ENCODE measurements at places on chromosomes 3 and 15. TPM values are rescaled to one million over a fixed set of nuclear protein-coding genes. Genes with fewer than 3 reads are reported as not detected.

DNA sequence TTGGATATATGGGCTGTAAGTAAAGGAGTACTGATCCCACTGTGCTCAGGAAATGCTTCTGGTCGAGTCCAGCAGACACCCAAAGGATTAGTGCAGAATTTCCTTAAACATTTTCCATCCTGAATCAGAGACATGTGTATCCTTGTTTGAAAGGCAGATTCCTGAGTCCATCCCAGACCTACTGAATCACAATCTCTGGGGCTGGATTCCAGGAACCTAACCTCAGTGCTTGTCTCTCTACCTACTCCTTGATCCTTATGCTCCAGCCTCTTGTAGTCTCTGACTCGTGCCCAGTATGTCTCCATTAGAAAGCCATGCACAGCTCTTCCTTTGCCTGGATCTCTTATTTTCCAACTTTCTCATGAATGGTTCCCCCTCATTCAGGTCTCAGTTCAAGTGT, 585.8 kb downstream of the NLGN1 start:
- no peak for DNase-seq

DNA sequence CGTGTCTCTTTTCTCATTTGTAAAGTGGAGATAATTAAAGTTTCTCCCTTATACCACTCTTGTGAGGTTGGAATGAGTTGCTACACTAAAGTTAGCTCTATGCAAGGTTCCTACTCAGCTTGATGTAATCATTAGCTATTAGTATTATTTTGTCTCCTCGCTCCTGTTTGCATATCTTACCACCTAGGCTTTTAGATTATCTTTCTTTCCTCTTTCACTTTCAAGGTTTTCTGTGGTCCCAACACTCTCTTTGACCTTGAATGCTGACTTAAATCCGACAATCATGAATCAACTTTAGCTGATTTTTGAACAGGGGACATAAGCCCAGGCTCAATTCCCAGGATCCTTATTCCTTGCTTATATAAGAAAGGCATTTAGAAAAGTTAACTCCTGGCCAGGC, 769.7 kb upstream of the GRM7 start:
- DNase-seq, result no peak

- no peak for DNase-seq
Observed at GRCh38 chr3:127277561-127277960, 10.3 kb downstream of the PRR20G start.

DNA sequence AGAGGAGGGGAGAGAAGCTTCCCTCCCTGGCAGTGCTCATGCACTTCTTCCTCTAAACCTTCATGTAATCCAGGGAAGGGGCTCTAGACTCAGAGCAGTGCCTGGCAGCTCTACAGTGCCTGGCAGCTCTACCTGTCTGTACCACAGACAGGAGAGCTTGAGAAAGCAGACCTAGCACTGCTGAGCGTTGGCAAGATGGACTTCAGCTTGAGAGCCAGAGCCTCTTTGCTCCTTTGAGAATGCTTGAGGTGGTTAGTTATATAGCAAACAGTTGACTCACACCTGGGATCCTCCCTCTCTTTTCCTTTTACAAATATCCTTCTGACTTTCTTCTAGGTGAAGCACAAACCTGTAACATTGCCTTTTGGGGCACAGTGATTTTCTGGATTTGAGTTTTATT, 20.9 kb downstream of the FBXO22 start:
- peak; percentile 51 for DNase-seq

DNA sequence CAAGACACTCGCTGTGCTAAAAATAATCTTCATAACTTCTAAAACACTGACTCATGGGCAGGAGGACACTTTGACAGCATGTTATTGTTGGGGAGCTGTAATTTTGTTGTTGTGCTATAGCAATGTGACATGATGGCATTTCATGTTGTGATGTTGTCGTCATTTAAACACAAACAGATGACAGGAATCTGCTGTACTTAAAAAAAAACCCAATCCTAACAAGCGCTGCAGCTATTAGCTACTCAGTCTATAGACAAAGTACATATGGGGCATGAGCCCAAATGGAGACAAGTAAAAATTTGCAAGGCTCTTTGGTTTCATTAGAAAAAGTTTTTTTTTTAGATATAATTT, 828 bp upstream of the ATOSA start:
- DNase-seq, result no peak

DNA sequence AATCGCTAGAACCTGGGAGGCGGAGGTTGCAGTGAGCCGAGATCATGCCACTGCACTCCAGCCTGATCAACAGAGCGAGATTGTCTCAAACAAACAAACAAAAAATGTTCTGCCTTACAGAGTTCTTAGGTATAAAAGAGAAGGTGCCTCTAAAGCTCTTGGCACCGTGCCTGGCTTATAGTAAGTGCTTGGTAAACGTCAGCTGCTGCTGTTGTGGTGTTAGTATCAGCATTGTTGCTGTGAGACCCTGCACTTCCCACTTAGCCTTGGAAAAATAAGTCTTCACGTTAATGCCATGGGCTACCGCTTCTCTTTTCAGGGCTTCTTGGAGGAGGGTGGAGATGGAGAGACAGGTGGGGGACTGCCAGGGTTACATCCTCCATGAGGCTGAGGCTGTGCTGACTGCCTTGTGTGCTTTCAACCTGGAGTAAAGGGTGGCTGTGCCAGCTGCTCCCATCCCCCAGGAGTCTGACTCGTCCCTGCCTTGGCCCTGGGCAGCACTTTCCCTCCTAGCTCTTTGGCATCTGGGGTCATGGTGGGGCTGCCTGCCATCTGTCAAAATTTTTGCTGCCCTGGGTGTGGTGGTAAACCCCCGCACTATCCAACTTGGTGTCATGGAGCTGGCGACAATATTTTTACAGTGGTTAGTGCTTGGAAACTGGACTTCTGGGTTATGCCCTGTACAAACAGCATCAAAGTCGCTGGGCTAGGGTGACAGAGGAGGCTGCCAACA, 17.8 kb downstream of the FLNB start:
- DNase-seq, result peak; percentile 70

GRCh38 chr3:17430582-17430981, 311.8 kb downstream of the TBC1D5 start:
- no peak for DNase-seq

- no peak for DNase-seq
Observed at GRCh38 chr3:87837076-87837475, 221.7 kb downstream of the CGGBP1 start.

DNA sequence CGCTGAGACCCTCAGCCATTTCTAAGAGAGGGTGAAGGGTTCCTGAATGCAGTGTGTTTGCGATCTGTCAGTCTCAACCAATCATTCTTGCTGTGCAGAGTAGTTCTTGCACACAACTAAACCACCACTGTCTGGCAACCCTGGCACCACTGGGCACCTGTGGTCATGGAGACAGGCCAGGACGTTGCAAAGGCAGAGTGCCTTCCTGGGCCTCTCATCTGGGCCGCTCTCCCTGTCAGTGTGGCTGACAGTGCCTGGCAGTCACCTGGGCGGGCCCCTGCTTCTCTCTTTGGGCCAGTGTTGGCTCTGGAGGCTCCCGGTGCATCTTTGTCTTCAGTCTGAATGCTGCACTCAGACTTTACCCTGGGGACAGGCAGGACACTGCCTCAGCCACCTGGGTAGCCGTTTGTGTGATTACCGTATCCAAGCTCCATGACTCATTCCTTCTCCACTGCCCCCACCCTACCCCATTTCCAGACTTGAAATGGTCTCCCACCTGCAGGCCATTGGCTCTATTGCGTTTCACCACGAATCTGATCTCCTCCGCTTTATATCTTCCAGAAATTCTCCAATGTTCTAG, 104.6 kb upstream of the KLF13 start:
- no peak for DNase-seq

DNA sequence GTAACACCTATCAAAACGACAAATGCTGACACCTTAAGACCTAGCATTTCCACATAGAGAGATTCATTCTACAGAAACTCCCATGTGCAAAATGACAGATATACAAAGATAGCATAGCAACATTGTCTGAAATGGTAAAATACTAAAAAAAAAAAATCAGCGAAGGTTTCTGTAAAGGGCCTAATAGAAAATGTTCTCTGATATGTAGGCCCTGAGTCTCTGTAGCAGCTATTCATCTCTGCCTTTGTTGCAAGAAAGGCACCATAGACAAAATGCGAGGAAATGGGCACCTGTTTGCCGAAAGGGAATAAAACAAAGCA, 631 bp upstream of the MFGE8 start:
- DNase-seq, result no peak

DNA sequence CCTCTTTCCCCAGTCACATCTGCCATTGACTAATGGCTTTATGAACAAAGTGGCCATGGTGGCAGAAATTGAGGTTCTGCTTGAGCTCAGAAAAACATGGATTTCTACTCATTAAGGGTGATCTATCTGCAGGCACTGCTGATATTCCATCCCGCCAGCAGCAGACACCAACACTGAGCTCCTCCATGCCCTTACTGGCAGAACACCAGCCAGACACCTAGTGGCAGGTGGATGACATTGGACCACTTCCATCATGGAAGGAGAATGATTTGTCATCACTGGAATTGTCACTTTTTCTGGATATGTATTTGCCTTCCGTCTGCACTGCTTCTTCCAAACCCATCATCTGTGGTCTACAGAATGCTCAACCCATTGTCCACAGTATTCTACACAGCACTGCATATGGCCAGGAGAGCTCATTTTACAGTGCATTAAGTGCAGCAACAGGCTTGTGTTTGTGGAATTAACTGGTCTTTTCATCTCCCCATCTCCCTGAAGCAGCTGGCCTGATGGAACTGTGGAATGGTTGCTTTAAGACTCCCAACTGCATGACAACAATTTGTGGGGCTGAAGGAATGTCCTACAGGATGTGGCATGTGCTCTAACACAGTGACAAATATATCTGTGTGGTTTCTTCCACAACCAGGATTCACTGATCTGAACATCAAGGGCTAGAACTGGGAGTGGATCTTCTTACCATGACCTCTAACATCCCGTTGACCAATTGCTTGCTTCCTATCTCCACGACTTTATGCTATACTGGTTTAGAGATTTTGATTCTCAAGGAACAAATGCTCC, 103.4 kb downstream of the WNT7A start:
- no peak for DNase-seq

DNA sequence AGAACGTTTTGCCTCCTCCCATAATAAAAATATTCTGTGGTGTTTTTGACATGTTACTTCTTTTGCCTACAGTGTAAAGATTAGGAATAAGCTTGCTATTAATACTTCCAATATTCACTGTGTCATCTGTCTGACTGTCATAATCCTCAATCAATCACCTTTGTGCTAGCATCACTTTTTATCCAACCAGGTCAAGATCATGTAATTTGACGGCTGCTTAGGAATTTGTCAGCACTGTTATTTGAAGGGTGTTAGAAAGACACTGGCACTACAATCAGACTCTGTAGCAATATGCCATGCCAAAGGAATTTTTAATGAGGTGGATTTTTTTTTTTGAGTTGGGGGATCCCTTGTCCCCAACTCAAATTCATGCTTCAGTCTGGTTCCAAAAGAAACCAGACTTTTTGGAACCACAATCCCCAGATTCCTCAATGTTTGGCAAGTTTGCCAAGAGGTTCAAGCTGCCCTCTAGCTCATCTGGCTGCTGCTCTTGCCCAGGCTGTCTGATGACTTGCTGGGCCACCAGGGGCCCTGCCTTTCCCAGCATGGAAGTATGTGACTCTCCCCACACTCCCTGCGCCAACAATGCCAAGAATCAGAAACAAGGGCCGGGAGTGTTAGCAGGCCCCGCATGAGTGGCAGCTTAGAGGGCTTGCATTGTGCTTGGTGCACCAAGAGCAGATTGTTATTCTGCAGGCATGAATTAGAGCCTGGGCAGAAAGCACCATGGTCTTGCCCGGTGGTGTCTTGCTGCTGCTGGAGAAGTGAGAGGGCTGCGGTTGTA, 58.6 kb upstream of the TSC22D2 start:
- DNase-seq, result peak; percentile 68

- no peak for DNase-seq
Observed at GRCh38 chr3:133914839-133915600, 19.3 kb upstream of the RAB6B start.

- no peak for DNase-seq
Observed at GRCh38 chr15:73237910-73238309, 130.8 kb downstream of the HCN4 start.

- no peak for DNase-seq
Observed at GRCh38 chr3:132461544-132461943, 44.2 kb downstream of the DNAJC13 start.

GRCh38 chr3:133915685-133916658, 20.3 kb upstream of the RAB6B start:
- no peak for DNase-seq

- DNase-seq, result no peak
Observed at GRCh38 chr15:67979281-67979680, 74.8 kb upstream of the PIAS1 start.

DNA sequence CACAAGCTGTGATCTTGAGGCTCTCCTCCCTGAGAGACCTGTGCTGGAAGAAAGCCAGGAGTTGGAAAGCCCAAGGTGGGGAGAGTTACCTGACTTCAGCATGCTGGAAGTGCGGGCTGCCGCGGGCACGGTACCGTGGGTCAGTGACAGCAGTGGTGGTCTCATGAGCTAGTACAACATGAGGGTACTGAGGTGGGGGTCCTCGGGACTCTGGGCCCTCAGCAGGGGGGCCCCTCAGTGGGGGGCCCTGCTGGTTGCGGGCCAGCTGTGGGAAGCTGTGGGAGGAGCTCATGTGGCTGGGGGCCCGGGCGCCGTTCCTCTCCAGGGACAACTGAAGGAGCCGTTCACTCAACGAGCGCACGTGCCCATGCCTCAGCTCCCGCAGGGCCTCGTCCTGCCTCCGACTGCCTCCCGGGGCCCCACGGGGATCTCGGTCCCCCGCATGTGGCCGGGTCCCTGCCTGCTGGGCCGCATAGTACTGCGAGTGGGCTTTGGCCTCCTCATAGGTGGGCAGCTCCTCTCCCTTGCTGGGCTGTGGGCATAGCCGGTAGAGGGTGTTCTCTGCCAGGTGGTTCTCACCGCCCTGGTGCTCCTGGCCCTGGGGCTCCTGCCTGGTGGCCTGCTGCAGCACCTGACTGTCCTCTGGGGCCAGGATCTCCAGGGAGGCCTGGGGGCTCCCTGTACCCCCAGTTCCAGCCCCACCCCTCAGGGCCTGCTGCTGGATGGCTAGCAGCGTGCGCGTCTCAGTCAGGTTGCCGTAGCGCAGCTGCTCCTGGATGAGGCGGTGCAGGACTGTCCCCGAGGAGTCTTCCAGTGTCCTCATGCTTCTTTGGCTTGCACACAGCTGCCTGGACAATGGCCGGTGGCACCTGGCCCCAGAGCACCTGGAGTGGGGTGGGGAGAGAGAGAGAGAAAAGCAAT, 3.4 kb downstream of the AMOTL2 start:
- DNase-seq, result no peak

The CCDC13 gene
- 2.5 TPM for total RNA-seq

The HACD2 gene
- total RNA-seq, result 42.8 TPM

The MB21D2 gene
- 5.0 TPM for total RNA-seq

The ZNF80 gene
- not detected for total RNA-seq

The P2RY13 gene
- total RNA-seq, result 14.4 TPM

The AMIGO3 gene
- not detected for total RNA-seq

The B2M gene
- total RNA-seq, result 4,741 TPM

The MESP1 gene
- total RNA-seq, result 0.53 TPM

All from lower lobe of right lung (tissue), 2 donors.